ENCODE measurements at places on chromosomes 12 and 14.

GRCh38 chr12:29286081-29286790, 94.7 kb downstream of the ERGIC2 start:
- no peak for DNase-seq

GRCh38 chr14:98633380-98633779, 638.6 kb downstream of the BCL11B start:
- no peak for DNase-seq

- DNase-seq: no peak
Measured at GRCh38 chr14:65156568-65157366, 54.5 kb upstream of the MAX start.

- DNase-seq: no peak
Measured at GRCh38 chr12:3416159-3416558, 74.8 kb upstream of the PRMT8 start.

DNA sequence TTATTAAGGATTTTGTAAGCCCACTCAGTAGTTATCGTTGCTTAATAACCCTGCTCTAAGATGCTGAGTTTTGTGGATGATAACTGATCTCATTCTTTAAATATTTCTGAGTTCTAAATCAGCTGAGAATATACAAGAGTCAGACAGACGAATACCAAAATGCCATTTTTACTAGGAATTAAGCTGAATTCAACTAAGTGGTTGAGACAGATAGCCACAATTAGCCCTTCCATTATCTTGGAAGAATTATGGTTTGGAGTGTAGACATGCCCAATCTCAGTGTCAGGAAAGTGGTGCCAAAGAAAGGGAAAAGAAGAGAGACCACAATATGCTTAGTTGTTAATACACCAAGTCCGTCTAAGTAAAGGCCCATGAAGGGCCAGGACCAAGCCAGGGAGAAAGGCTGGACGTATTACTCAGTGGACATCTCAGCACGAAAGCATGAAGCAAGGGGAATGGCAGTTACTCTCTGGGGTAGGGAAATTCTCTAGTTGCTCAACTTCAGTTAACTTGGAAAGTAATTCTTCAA, 58.6 kb downstream of the KCNA5 start:
- no peak for DNase-seq

- no peak for DNase-seq
Measured at GRCh38 chr14:102991376-102991775, 66.0 kb downstream of the CDC42BPB start.

DNA sequence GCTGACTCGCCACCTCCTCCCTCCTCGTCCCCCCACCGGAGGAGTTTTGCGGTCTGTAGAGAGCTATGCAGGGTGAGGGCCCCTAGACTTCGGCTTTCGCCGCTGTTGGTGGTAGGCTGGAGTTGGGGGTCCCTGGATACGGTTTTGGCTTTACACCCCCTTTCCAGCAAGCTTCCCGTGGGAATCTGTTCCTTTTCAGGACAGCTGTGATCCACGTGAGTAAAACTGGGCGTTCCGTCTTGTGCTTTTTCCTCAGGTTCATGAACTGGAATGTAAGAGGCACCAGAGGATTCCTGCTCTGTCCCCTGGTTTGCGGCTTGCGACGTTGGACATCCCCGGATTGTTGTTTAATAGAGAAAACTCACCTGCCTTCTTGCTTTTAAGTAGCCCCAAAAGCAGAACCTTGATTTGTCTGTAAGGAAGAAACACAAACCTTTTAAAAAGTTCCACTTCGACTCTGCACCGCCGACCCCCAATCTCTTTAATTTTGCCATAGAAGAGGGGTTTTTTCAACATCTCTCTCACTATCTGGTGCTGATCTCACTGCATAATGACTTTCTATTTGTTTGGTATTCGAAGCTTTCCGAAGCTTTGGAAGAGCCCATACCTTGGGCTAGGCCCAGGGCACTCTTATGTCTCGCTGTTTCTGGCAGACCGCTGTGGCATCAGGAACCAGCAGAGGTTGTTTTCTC, 490 bp downstream of the PRORP start:
- DNase-seq: no peak

DNA sequence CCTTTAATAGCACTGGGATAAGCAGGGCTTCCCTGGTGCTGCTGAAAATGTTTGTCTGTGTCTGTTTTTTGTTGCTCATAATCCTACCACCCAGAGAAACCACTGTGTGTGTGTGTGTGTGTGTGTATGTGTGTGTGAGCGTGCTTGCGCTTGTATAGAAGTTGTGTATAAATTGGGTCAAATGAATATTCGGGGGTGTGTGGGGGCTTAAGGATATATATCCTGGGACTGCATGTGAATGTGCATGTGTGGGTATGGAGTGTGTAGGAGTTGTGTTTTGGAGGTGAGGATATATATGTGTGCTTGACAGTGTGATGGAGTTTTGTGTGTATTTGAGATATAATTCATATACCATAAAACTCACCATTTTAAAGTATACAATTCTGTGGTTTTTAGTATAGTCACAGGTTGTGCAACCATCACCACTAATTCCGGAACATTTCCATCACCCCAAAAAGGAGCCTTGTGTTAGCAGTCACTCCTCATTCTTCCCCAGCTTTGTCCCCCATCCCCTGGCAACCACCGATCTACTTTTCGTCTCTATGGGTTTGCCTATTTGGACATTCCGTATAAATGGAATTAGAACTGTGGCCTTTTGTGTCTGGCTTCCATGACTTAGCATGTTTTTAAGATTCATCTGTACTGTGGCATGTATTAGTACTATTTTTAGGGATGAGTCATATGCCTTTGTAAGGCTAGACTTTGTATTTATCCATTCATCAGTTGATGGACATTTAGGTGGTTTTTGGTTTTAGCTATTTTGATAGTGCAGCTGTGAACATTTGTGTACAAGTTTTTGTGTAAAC, 25.6 kb downstream of the TCTN1 start:
- DNase-seq: no peak

DNA sequence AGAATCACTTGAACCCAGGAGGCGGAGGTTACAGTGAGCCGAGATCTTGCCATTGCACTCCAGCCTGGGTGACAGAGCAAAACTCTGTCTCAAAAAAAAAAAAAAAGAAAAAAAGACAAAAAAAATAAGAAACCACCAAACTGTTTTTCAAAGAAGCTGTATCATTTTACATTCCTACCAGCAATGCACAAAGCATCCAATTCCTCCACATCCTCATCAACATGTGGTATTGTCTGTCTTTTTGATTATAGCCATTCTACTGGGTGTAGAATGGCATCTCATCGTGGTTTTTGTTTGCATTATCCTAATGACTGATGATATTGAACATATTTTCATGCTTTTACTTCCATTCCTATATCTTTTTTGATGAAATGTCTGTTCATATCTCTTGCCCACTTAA, 36.2 kb upstream of the GNG2 start:
- DNase-seq: no peak

DNA sequence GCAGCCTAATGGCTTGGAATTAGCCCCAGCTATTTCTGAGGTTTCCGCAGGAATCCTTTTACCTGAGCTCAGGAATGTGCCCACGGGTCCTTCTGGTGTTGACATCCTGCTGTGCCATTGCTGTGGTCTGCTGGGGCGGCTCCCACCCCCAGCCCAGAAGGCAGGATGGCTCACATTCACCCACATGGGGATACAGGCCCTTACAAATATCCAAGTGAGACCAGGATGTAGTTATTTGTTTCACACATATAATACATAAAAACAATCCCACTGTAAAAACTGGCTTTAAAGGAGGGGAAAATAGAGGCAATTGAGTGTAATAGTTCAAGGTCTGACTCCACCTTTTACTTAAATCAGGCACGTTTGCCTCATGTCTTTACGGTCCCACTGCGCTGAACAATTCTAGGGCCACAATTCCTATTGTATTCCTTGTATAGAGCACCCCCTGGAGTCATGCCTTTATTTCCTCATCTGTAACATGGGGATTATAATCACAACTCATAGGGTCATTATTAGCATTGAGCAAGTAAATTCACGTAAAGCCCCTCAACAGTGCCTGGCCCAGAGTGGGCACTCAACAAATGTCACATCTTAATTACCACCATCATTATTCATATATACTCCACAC, 57.2 kb upstream of the FICD start:
- no peak for DNase-seq

DNA sequence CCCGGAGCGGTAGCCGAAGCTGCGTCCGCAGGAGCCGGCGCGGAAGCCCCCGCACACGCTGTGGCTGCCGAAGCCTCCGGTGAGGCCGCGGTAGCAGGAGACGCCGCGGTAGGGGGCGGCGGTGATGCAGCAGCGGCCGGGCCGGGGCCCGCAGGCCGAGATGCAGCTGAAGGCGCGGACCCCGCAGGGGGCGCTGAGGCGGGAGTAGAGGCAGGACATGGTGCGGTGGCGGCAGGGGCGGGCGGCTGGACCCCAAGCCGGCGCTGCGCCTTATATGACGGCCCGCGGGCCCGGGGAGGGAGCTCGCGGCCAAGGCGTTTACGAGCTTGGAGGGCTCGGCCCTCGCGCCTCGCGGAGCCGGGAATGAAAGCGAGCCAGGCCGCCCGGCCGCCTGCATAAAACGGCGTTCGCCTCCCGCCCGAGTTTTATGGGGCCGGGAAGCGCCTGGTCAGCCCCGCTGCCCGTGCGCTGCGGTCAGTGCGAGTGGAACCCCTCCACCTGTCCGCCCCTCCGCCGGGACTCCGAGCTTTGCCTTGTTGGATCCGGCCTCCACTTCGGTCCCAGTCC, 16.0 kb upstream of the KRT86 start:
- no peak for DNase-seq

- no peak for DNase-seq
Measured at GRCh38 chr12:56487448-56488040, 417 bp downstream of the GLS2 start.

DNA sequence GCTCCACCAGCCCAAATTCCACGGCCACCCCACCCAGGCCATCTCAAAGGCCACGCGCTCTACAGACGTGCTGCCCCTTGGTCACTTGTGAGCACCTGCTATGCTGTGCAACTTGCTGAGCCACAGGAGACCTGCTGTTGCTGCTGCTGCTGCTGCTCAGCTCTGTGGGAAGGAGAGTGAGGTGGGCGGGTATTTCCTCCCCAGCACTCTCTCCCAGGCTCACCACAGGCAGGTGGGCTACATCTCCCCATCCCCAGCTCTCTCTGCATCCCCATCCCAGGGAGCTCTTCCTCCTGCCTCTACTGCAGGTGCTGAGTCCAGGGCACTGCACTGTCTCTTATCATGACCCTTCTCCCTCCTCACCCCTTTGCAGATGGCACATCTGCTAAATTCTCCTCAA, 306.9 kb downstream of the BCL11B start:
- no peak for DNase-seq
